ENCODE measurements at places on chromosomes 2 and 18.

GRCh38 chr2:170365003-170365402 is 187.1 kb downstream of the MYO3B start:
- DNase-seq: no peak

GRCh38 chr2:219128396-219128795 is 32.2 kb downstream of the NHEJ1 start:
- no peak for DNase-seq

DNA sequence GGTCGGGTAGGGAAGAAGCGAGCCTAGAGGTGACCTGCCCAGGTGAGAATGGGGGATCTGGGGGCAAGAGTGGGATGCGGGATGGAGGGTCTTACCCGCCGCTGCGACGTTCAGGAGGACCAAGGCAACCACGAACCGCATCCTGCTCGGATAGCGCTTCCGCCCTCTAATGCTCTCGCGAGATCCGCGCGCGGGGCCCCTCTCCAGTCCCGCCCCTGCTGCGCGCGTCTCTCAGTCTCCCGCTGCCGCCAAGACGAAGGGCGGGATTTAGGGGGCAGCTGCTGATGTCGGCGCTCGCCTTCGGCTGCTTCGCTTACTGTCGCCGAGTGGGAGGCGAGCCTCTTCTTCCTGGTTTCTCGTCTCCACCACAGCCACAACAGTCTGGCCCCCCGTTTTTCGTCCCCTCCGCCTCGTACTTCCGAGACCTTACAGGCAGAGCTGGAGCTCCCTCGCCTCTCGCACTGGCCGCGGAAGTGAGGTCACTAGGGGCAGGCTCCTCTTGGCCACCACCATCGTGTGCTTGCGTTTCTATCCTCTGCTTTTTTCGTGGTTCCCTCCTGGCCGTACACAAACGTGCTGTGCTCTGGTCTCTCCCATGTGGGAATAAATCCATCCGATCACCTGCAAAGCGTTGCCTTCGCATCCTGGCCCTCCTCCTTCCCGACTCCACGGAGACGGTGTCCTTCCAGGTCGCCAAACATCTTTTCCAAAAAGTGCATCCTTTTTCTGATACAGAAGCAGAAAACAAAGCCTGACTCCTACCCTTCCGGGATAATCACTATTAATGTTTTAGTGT is at the start of gene TGOLN2:
TGOLN2 (minus strand) TSS at position 168 of the 796 bp plus-strand sequence; CDS start at position 141, 27 bp downstream.
- DNase-seq: peak; percentile 91

GRCh38 chr18:8656232-8656631 is 47.0 kb downstream of the RAB12 start:
- no peak for DNase-seq

DNA sequence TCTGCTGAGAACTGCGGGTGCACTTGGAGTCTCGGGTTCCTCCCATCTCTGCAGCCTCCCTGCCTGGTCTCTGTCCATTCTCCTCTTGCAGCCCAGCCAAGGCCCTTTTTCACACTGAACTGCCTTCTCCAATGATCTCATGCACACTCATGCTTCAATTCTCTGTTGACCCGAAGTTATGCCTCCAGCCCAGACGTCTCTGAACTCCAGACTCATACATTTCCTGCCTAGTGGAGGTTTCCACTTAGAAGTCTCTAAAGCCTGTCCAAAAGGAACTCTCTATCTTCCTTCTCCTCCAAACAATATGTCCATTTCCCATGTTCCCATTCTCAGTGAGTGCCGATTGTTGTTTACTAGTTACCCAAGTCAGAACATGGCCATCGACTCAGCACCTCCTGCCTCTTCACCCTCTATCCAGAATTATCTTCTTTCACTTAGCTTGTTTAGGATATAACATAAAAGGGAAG is 155.2 kb downstream of the IRS1 start:
- no peak for DNase-seq

DNA sequence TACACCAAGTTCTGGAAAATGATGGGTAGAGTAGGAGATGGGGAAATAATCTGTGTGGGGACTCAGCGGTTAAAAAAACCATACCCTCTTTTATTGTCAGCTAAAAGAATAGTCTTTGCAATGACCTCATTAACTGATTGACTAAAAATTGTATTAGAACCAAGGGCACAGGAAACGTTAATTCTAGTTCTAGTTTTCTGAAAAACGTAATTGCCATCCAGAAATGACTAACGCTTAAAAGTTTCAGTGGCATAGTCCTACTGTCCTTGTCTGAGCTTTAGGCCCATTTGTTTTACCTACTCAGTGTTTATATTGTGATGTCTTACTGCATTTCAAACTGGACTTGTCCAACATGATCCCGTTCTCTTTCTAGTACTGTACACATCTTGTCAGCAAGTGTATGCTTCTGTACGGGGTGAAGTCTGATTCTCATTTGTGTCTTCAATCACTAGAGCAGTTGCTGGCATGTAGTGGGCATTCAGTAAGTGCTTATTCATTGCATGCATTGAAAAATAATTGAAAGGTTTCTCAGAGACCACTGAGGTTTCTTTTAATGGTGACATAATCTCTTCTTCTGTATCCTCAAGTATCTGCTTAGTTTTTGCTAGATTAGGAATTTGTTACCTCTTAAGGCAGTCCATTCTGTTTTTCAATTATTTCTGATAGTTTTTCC is 81.5 kb downstream of the ZNF407 start:
- DNase-seq: no peak

GRCh38 chr2:18118703-18119102 is 240.2 kb downstream of the KCNS3 start:
- no peak for DNase-seq

DNA sequence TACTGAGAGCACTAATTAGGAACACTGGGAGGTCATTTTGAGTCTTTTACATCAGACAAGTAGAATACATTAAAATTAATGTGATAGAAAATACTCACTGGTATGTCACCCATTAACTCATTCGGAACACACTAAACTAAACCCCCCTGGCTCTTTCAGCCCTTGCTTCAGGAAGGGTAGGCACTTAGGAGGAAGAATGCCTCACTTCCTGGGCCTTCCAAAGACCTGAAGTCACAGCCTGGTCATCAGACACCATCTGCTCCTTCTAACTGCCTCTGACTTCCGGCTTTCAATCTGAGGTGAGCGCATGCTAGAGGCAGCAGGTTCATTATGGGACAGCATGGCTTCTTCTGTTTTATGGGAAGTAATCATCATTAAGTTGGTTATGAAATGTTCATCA is 451.4 kb downstream of the PID1 start:
- no peak for DNase-seq

DNA sequence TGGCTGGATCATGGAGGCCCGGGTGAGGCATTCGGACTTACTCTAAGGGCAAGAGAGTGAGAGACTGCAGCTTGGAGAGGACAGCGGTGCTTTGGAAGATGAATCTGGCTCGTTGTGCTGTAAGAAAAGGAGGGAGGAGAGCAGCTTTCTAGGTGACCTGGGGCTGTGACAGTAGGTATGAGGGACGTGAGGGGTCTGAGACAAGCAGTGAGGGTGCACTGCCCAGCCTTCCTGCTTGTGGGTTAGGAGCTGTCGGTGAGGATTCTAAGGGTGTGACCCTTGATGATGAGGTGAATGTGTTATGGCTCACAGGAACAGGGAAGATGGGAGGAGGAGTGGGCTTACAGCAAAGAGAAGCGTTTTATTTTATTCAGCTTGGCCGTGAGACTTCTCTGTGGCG is 27.1 kb upstream of the RHOB start:
- DNase-seq: no peak

DNA sequence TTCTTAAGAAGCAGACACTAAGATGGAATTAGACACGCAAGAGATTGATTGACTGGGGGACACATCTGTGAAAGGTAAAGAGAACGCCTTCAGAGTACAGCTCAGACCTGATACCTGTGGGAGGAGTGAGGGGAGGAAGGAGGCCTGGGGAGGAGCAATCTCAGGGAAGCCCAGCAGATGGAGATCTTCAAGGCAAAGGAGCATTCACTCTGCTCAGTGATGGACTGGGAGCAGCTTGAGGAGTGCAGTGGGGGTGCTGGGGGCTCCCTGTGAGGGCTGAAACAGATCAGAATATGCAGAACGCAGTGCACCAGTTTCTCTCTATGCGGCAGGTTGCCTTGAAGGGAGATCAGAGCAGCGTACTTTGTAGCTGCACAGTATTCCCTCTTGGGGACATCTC is 103.7 kb upstream of the ATP8B1 start:
- no peak for DNase-seq

- DNase-seq: no peak
Observed at GRCh38 chr2:11157296-11157695, 2.0 kb downstream of the SLC66A3 start.

DNA sequence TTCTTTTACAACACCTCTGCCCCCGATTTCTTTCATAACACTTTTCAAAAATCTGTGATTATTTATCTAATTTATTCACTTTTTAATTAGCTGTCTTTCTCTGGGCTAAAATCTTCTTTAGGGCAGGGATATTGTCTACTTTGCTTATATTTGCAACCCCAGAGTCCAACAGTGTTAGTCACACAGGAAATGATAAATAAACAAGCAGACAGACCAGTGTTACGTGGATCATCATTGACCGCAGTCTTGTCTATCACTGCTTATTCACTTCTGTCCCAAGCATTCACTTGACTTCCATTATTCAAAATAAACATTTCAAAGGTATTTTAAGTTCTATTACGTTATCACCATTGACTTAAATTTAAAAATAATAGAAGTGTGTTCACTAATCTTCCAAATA is 237.6 kb upstream of the UBE2E3 start:
- DNase-seq: no peak
